Activated naive CD4-positive, alpha-beta T cell treated with anti-CD3 and anti-CD28 coated beads for 36 hours (primary cell): ENCODE measurements at places on chromosomes 3 and 15. TPM values are rescaled to one million over a fixed set of nuclear protein-coding genes. Genes with fewer than 3 reads are reported as not detected.

ARL8B gene
- total RNA-seq, result 38.4 TPM

PDE12 gene
- 15.6 TPM for total RNA-seq

- no peak for DNase-seq
These were observed 3.3 kb downstream of the CISH start for GRCh38 chr3:50608278-50608677.

DNA sequence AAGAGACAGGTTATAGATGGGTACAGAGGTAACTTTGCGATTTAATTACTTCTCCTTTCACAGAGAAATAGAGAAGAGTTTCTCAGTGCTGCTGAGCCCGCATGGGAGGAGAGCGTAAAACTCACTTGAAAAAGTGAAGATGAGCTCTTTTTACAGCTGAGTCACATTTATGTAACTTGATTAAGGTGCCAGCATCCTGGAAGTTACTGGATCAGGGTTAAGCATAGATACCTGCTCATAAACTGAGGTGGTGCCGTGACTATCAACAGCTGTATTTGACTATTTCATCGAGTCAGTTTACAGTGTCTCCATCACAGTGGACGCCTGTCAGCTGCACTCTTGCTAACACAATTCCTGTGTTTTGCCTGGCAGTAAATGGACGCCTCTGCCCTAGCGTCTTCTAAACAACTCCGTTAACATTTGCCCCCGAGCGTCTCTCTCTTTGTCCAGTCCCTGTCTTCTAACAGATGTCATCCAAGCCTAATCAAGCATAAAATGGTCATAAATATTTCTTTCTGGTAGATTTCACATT, 414.6 kb downstream of the FOXP1 start:
- DNase-seq, result no peak

GRCh38 chr3:988785-989184, 104.0 kb upstream of the CNTN6 start:
- no peak for DNase-seq

DNA sequence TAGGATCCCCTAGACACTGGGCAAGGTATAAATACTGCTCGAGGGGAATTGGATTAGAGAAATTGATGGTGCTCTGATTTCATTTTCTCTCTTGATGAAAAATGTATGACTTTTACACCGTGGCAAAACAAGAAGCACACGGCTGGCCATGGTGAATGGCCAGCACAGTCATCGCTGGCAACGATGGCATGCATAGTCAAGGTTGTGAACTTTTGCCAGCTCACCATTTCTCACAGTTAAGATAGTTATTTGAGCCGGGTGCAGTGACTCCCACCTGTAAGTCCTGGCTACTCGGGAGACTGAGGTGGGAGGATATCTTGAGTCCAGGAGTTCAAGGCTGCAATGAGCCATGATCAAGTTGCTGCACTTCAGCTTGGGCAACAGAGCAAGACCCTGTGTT, 95.4 kb downstream of the HMG20A start:
- no peak for DNase-seq

GRCh38 chr3:39812537-39812936, 3.1 kb downstream of the MYRIP start:
- no peak for DNase-seq

- no peak for DNase-seq
These were observed 13.0 kb upstream of the UBR1 start for GRCh38 chr15:43118829-43119228.

GRCh38 chr15:53203454-53203853, 413.3 kb upstream of the ONECUT1 start:
- DNase-seq, result no peak

DNA sequence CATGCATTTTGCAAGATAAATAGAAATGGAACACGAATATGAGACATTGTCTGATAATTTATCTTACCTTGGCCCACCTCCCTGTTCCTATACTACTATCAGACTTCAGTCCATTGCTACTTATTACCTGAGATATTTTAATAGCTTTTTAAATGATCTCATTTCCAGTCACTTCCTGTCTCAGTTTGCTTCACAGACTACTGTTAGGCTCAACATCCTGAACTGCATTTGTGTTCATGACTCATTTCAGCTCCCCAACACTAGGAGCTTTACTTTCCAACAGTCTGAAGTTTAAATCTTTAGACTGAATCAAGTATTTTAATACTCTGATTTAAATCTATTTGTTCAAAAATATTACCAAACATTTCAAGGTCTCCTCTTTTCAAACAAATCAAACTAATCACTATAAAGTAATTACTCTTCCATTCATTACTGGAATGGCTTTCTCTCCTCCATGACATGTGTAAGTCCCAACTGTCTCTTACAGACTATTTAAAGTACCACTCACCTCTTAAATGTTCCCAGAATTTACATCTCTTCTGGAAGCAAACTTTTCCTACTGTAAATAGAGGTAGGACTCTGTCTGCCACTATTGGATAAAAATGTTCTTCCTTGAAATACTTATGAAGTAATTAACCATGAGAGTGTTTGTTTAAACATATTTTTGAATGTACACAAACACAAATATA, 1277.6 kb downstream of the ZPLD1 start:
- no peak for DNase-seq

DNA sequence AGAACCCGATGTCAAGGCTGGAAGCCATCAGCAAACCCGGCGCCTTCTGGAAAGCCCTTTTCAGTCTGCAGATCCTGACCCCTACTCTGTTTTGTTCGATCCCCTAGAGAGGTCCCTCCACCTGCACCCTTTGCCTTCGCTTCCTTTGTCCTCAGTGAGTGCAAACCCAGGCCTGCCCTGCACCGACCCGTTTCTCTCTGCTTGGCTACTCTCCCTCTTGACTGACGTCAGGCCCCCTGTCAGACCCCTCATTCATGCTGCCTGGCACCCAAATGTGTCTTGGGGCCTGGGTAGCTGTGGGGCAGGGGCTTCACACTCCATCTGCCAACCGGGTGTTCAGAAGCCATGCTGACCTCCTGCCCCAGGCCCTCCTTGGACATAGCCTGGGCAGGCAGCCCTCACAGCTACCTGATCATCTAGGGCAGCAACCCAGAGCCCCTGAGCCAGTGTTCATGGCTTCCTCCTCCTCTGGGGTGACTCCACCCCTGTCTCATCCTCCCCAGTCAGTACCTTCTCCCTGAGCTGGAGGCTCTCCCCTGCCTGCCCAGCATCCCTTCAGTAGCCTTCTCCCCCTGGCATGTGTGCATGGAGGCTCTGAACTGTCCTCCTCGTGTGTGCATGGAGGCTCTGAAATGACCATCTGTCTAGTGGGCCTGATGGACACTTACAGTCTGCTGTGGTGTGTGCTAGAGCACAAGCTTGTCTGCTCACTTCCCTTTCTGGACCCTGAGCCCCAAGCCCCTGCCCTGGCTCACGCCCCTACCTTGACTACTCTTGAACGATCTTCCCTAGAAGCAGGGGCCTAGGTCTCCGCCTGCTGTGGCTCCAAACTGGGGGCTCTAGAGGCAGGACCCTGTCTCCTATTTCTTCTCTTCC, 69.4 kb downstream of the EXOG start:
- DNase-seq, result no peak

- DNase-seq, result no peak
These were observed 38.4 kb upstream of the PPP2R3A start for GRCh38 chr3:135927155-135927554.

DNA sequence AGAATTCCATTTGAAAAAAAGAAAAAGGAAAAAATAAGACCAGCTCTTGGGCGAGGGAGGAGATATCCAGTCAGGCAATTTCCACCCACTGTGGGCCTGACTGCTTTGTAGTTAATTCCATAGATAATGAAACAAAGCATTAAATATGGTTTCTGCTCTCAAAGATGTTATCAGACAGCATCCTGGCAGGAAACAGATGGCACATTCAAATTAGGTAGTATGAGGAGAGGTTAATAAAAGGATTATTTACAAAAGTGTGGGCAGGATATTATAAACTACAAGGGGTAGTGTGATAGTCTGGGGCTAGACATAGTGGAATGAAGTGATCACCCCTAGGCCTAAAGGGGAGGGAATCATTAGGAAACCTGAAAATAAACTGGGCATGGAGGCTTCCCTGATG, 193.2 kb downstream of the CLSTN2 start:
- no peak for DNase-seq

- DNase-seq, result no peak
These were observed 86.4 kb upstream of the RORA start for GRCh38 chr15:61315471-61315870.

DNA sequence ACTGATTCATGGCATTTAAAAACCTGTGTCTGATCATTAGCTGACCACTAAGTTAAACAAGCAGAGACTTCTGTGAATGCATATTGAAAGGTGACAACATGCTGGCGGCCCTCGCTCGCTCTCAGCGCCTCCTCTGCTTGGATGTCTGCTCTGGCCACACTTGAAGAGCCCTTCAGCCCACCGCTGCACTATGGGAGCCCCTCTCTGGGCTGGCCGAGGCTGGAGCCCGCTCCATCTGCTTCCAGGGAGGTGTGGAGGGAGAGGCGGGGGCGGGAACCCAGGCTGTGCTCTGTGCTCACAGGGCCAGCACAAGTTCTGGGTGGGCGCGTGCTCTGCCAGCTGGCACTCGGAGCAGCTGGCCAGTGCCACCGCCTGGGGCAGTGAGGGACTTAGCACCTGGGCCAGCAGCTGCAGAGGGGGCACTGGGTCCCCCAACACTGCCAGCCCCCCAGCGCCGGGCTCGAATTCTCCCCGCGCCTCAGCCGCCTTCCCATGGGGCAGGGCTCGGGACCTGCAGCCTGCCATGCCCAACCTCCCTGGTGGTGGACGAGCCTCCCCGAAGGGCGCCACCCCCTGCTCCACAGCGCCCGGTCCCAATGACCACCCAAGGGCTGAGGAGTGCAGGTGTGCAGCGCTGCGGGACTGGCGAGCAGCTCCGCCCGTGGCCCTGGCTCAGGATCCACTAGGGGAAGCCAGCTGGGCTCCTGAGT, 252.4 kb downstream of the ZIC4 start:
- no peak for DNase-seq

DNA sequence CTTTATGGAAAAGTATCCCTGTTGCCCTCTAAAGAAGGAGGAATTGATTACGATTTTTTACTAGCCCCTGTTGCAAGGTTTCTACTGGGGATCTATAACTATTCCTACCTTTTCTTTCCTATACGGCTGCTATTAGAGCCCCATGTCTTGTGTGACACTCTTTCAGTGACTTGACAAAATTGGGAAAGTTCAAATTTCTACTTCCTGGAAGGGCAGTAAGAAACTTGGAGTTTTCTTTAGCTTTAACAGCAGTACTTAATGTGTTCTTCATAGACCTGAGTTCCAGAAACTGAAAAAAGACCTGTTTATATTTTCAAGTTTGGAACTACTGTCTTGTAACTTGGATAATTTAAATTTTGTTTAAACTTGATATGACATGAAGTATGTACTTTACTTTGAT, 54.7 kb downstream of the TRPC1 start:
- DNase-seq, result no peak

DNA sequence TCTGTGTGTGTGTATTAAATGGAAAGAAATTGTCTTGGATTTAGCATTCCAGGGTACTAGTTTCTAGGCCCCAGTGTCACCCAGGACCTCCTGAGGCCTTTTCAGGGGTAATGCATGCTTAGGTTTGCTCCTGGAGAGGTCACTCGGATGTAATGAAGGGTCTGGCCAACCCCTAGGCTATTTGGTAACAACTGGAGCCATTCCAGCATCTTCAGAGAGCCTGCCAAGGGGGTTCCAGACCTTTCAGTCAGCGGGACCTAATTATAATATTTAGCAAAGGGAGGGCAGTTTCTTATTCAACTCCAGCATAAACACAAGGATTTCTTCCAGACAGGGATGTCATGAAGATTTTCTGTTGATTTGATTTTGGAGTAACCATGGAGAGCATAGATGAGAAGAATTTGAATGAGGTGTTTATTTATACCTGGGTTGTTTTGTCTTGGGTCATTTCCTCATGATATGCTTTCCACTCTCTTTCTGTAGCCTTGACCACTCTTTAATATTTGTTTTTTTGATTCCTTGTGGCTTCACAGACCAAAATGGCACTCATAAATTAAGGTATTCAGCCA, 17.4 kb downstream of the KAT2B start:
- no peak for DNase-seq

DNA sequence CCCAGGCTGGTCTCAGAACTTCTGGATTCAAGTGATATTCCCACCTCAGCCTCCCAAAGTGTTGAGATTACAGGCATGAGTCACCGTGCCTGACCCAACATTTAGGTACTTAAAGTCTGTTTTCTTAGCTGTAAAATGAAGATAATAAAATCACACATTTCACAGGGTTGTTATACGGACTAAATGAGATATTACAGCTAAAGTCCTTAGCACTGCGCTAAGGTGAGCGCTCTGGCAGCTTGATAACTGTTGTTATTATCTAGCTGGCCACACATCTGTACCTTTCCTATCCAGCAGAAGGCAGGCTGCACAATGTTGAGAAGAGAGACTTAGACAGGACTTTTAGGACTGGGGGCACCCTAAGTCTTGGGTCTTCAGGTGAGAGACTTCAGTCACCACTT, 2.7 kb upstream of the LIPH start:
- DNase-seq, result no peak

- DNase-seq, result no peak
These were observed 109.2 kb downstream of the APBA2 start for GRCh38 chr15:28994831-28995596.

GRCh38 chr15:42387603-42388002, 28.3 kb downstream of the CAPN3 start:
- no peak for DNase-seq

DNA sequence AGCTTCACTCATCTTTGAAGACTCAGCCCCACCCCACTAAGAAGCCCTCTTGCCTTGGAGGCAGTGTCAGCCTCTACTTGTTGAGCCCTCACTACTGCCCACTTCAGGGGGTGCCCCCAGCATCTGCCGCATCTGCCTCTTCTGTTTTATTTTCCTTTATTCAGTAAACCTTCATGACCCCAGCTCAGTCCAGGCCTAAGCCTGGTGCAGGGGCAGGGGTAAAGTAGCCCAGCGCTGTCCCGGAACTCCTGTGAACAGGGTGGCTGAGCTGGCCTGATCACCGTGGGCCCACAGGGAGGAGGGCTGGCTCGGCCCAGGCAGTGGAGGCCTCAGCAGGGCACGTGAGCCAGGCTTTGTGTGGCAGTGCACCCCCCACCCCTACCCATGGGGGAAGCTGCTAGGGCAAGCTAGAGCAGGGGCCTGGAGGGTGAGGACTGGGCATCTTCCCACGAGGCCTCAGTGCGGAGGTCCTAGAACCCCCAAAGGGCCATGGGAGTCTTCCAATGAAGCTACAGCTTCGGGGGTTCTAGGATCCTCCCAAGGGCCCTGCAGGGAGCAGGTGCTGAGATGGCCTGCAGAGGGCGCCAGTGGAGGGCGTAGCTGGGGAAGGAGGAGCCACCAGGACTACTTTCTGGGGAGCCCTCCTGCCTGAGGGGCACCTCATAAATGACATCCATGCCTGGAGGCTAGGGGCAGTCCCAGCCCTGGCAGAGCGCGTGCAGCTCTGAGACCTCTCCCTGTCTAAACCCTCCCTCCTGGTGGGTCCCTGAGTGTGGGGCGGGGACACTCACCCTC, 36.0 kb downstream of the TSPAN3 start:
- DNase-seq, result peak; percentile 65

GRCh38 chr15:85361323-85361722, 19.1 kb upstream of the AKAP13 start:
- DNase-seq, result no peak
